Fibroblast of villous mesenchyme (primary cell): ENCODE measurements at places on chromosomes 3 and 15. TPM values are rescaled to one million over a fixed set of nuclear protein-coding genes. Genes with fewer than 3 reads are reported as not detected.

Gene STX19
- total RNA-seq: not detected in 2 replicates

Gene PLSCR2
- 0.43 TPM in 1 of 2 replicates, not detected in the other for total RNA-seq

Gene CCDC39
- total RNA-seq: under 0.01 TPM in 1 of 2 replicates, not detected in the other

Gene CFAP91
- total RNA-seq: 0.32 and 0.43 TPM in 2 replicates

Gene CD200
- 1.3 TPM in 2 replicates for total RNA-seq

- peak; percentile 39 for DNase-seq
Observed at GRCh38 chr3:39707314-39707909, 102.0 kb upstream of the MYRIP start.

DNA sequence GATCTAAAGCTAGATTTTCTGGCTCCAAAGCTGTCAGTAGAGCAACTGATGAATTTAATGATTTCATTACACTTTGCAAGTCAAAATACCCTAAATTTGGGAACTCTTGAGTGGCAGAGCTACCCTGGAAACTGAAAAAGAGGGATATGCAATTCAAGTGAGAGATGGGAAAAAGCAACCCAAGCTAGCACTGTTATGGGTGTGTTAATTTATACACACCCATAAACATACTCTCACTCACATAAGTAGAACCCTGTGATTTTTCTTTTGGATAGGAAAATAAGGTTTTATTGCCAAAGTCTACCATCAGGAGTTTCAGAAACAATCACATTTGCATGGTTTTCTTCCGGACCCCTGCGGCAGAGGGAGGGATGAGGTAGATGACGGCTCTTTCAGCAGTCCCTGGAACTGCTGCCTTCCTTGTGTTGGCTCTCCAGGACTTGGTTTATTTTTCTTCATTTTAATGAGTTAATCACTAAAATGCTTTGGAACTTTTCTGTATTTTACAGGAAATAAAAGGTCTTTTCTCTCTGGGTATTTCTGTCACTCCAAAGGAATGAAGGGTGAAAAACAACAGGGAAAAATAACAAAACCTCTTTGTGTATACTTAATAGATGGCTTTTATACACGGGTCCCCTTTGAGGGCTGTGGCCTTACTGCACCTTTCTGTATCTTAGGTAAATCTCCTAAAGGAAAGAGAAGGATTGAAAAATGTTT, 63.8 kb downstream of the TTC23 start:
- DNase-seq: no peak

Gene MCTP2
- total RNA-seq: 2.2 and 4.5 TPM in 2 replicates

- peak; percentile 4 for DNase-seq
Observed at GRCh38 chr15:47184003-47184907, 533.0 kb upstream of the SEMA6D start.

Gene MLF1
- 6.1 and 8.2 TPM in 2 replicates for total RNA-seq

DNA sequence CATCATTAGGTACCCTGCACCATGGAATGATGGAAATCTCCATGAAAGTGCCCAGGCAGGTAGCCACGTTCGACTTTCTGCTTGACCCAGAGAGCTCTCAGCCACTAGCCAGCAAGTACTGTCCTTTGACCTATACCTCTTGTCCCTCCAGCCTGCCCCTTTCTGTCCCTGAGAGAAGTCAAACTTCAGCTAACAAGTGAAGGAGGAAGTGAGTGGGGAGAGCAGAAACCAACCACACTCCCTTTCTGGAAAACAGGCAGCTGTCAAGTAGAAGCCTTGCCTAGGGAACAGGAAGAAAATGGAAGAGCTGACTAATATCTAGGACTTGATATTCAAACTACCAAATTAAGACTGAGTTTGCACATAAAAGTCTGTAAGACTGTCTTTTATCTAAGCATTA, 30.3 kb upstream of the FSTL1 start:
- DNase-seq: no peak

- no peak for DNase-seq
Observed at GRCh38 chr3:73716418-73716817, 91.7 kb upstream of the PDZRN3 start.

DNA sequence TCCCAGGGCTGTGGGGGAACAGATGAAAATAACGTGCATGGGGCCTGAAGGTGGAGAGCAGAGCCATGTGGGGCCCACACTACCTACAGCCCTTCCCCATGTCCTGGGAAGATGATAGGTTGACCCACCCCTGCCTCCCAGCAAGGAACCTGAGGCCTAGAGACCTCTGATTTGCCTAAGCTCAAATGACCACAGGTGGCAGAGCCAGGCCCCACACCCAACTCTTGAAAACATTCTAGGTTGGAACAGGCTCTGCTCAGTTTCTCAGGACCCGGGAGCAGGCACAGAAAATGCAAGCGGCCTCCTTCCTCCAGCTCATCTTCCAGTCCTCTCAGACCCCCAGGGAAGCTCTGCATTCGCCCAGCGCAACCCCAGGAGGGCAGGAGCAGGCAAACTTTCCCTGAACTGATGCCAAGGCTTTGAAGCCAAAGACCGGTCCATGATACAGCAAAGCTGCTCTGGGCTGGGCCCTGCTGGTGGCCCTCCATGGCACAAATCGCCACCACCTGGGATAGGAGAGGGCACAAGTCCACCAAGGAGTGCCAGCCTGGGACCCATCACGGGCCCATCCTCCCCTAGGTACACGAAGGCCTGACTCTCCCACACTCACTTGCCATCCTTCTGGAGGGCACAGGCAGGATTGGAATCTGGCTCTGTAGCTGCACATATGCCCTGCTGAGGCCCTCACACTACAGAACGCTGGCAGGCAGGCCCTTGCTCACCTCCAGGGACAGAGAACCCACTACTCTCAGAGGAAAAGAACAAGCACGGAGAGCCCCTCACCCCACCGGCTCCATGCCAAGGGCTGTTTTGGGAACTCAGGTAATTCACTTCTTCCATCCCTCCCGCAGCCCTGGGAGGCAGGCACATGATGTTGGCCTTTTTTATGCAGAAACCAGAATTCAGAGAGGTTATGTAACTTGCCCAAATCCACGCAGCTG, 51.0 kb upstream of the FURIN start:
- DNase-seq: no peak

Gene SNX33
- total RNA-seq: 19.9 and 23.8 TPM in 2 replicates

Gene CTXN2
- not detected in 2 replicates for total RNA-seq

Gene RARRES1
- 6.4 and 8.2 TPM in 2 replicates for total RNA-seq

DNA sequence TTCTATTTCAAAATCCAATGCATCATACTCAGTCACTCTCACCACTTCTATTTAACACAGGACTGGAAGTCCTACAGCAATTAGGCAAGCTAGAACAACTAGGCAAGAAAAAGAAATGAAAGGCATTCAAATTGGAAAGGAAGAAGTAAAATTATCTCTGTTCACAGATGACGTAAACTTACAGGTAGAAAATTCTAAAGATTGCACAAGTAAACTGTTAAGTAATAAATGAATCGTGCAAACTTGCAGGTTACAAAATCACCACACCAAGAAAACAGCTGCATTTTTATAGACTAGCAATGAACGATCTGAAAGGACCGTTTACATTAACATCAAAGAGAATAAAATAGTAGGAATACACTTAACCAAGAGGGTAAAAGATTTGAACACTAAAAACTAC, 36.2 kb downstream of the CHST2 start:
- DNase-seq: no peak

DNA sequence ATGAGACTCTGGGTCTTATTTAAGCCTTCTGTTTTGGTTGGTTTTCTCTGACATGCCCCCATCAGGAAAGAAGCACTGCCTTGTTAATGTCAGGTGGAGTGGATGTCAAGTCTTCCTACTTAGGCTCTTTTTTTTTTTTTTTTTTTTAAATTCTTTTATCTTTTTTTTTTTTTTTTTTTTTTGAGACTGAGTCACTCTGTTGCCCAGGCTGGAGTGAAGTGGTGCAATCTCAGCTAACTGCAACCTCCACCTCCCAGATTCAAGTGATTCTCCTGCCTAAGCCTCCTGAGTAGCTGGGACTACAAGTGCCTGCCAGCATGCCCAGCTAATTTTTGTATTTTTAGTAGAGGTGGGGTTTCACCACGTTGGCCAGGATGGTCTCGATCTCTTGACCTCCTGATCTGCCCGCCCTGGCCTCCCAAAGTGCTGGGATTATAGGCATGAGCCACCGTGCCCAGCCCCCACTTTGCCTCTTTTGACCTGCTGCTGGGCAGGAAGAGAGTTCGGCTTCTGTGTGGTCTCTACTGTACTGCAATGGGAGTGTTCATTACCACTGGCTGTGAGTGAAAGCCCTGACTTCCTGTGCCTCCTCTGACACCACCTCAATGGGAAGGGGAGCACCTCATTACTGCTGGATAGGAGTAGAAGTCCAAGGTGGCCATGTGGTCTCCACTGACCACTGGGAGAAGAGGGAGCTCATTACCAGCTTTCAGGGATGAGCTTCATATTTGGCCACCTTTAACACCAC, 10.9 kb downstream of the CTDSPL start:
- peak; percentile 21 for DNase-seq

Gene ZKSCAN7
- total RNA-seq: 5.8 and 6.0 TPM in 2 replicates

GRCh38 chr15:71186267-71186666, 71.0 kb downstream of the THSD4 start:
- DNase-seq: no peak

Gene GMNC
- 0.97 and 3.9 TPM in 2 replicates for total RNA-seq

DNA sequence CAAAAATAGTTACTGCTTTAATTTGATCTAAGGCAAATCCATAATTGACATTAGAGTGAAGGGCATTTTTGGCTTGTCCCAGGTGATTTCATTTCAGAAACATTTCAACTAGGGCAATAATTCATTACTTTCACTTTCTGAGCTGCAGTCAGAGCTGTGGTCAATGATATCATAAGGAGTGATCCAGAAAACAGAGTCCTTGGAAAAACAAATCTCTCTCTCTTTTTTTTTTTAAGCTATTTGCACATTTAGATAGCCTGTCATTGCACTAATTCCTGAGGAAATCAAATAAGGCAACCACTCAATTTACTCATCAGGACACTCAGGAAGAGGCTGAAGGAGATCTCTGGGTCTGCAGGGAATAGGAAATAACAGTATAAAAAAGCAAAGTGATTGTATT, 269.5 kb upstream of the LRRC3B start:
- DNase-seq: no peak

GRCh38 chr3:83683937-83684598, 1274.7 kb upstream of the CADM2 start:
- peak; percentile 0 for DNase-seq

DNA sequence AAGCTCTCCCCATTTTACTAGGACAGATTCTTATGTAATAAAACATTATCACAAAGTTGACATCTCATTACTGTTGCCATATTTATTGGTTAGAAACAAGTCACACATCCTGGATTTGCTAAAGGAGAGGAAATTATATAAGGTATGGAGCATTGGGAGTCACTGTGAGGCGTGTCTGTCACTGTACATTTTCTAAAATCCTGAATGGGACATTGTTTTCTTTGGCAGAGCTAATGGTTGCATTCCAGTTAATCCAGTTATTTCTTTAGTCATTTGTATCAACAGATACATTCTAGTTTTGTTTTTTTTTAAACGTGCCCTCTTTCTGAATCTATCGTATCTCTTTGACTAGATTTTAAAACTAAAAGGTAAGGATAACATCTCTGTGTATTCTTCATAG, 70.2 kb upstream of the MITF start:
- no peak for DNase-seq

Gene GPR62
- under 0.01 TPM in 1 of 2 replicates, not detected in the other for total RNA-seq

DNA sequence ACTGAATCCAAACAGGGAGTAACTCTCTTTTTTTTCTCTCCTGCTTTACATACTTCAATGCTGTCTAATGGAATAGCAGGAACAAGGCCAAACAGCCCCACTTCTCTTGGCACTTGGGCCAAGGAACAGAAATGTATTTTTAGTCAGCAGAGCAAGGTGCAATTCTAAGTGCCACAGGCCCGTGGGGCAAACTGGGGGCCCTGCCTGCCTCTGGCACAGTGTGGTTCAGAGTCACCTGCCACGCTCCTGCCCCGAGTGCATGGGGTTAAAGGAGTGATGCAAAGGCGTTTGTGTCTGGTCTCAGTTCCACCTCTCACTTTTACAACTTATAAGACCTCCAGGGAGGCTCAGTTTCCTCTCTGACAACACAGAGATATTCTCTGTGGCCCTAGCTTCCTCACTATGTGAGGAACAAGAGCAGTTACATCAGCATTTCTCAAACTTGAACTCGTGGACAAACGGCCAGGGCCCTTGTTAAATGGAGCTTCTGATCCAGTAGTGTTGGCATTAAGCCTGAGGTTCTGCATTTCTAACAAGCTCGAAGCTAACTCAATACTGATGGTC, 51.3 kb downstream of the LRIG1 start:
- DNase-seq: no peak

Gene DOCK3
- total RNA-seq: under 0.01 TPM in 2 replicates
